Stimulated activated CD4-positive, alpha-beta T cell treated with anti-CD3 and anti-CD28 coated beads, TNF-alpha, amount 100 ng/mL, for 4 hours (primary cell): ENCODE measurements at places on chromosomes 12 and 14.

DNA sequence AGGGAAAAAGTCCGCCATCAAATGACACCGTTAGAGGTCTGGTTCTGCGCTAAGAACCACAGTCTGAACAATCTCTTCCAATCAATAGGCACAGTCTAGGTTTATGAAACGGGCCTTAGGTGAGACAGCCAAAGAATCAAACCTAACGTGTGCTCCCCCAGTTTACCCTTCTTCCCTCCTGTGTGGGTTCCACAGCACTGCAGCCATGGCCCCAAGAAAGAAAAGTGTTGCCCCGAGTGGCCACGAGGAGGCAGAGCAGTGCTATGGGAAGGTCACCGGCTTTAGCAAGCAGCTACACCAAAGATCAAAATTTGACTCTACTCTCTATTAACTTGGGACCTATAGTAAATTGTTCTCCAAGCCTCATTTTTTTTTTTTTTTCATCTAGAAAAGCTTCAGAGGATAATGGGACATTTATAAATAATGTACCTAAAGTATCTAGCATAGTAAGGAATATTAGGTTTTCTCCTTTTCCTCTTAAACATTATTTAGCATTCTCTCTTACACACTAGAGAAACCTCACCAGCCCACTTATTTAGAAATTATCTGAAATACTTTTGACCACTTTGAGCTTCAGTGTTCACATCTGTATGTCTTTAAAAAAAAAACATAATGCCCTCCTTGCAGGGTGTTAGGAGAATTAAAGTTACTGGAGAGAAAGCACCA lies 70.2 kb upstream of the GPHB5 start:
- DNase-seq: peak; percentile 21

DNA sequence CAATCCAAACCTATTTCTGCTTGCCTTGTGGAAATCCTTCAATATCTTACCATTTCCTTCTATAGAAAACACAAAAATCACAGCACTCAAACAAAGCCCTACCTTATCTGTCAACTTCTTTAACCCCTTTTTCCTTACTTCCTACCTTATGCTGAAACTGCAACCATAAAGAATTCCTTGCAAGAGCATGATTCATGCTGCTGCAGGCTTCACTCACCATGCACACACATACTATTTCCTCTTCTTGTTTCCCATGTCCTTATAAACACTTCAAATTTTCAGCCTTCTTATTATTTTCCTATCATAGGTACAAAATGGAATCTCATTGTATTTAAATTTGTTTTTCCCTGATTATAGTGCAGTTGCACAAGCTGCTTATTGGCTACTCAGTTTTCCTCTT lies 23.3 kb downstream of the LMNTD1 start:
- no peak for DNase-seq

- DNase-seq: no peak
Observed at GRCh38 chr14:101937926-101938767, 26.2 kb upstream of the DYNC1H1 start.

DNA sequence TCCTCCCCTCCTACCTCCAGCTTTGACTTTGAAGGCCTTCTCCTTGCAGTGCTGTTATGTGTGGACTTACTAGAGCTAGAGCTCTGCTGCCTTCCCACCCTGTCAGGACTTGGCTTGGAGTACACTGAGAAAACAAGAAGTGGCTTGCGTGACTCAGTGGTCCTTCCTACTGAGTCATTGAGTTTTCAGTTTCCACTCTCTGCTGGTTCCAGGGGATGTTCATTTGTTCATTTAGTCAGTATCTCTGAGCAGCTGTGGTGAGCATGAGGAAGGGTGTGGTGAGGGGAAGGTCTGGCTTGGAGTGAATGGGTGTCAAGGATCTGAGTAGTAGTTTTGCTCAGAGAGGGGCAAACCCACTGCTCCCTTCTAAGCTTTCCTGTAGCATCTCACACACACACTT lies 17.2 kb upstream of the ELK3 start:
- no peak for DNase-seq

DNA sequence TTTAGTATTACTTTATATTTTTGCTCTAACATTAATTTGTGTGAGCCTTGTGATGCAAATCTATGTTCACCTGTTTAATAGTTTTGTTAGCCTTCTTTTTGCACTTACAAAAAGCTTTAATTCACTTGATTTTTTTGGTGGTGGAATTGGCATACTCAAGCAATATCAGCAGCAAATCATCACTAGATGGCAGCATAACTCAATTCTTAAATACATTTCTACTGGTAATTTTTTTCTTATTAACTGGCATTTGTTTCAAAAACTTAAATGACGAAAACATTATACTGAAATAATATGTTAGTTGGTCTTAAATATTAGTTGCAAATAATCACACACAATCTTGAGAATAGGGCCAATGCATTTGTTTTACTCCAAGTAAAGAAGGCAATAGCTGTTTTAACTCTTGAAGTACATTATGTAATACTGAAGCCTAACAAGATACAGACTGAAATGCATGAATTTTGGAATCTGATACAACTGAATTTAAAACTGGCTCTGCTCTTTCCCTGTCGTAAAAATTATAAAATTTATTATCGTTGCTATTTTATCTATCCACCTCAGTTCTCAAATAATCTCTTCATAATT lies 151.5 kb downstream of the ATXN7L3B start:
- DNase-seq: no peak

GRCh38 chr14:67440513-67440912 lies 28.5 kb upstream of the PLEK2 start:
- DNase-seq: no peak

DNA sequence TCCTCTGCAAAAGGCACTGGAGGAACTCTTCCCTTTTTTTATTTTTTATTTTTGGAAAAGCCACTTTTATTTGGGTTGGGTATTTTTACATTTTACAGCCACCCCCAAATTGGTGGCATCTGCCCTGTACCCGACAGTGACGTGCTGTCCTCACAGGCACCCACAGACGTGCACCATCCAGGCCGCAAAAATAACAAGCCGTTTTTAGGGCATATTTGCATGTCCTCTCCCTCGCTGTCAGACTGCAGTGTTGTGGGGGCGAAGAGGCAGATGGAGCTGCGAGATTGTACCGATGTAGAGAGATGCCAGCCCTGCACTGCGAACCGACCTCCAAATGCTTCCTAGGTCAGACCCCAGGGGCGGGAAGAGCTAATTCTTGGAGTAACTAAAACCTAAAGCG lies 12.2 kb downstream of the JDP2 start:
- DNase-seq: no peak

- peak; percentile 26 for DNase-seq
Observed at GRCh38 chr14:70821584-70822529, 12.5 kb upstream of the MAP3K9 start.

GRCh38 chr14:35959835-35960234 lies 133.7 kb downstream of the BRMS1L start:
- no peak for DNase-seq

- DNase-seq: peak; percentile 18
Observed at GRCh38 chr12:1797011-1797901, 23.1 kb upstream of the LRTM2 start.

DNA sequence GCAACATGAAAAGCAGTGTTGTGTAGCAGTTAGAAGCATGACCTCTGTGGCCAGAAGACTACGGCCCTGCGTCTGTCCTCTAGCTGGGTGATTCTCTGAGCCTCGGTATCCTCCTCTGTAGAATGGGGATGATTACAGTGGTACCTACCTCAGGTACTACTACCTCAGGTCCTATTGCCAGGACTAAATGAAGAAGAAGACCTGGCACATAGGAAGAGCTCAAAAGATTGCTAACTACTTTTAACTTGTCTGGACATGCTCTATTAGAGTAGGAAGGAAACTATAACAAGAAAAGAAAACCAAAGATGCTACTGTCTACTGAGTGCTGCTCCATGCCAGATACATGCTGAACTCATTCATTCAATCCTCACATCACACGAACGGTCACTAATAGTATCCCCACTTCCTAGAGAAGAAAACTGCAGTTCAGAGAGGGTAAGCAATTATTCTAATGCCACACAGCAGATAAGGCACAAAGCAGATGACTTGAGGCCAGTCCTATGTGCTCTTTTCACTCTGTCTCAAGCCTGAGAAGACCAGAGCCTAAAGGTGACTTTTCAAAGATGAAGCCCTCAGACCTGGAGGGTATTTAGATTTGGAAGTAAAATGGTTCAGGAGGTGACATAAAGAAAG lies 108.1 kb upstream of the HIF1A start:
- DNase-seq: no peak
